ENCODE measurements at places on chromosomes 5 and 9.

DNA sequence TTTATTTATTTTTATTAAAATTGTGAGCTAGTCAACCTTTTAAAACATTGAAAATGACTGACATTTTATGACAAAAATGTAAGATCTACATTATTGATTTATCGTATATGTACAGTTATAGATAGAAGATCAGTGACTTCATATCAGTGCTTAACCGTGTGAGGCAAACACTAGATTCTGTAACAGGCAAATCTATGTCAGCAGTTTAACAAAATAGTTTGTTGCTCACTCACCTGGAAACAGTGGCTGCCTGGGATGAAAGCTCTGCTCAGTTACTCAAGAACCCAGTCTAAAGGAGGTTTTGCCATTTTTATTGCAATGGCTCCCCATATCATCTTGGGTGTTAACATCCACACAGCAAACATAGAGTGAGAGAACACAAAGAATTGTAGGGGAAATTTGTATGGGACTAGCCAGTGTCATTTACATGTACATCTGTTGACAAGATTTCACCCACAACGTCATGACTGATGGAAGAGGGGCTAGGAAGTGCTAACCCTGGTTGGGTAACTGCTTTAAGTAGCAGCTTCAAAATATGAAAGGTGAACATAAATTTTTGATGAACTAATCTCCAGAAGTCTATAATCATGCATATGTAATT is 49.0 kb downstream of the SGCD start:
- DNase-seq: no peak

DNA sequence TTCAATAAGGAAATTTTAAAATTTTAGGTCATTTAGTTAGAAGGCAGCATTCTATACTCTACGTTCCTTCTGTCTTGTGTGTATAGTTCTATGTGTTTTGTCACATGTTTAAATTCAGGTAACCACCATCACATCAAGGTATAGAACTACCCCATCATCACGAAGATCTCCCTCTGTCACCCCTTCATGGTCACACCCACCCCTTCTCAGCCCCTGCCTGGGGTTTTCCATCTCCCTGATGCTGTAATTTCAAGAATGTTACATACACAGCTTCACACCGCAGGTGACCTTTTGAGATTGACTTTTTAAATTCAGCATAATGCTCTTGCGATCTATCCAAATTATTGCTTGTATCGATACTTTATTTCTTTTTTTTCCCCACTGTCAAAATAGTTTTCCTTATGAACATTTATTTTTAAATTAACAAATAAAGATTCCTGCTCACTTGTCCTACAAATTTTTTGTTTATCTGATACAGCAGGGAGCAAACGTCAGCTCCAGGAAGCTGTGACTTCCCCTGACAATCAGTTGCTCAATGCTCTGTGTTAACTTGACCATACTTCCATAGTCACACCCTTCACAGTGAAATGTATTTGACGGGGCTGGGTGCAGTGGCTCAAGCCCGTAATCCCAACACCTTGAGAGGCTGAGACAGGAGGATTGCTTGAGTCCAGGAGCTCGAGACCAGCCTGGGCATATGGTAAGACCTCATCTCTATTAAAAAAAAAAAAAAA is 10.2 kb downstream of the BTNL8 start:
- no peak for DNase-seq

DNA sequence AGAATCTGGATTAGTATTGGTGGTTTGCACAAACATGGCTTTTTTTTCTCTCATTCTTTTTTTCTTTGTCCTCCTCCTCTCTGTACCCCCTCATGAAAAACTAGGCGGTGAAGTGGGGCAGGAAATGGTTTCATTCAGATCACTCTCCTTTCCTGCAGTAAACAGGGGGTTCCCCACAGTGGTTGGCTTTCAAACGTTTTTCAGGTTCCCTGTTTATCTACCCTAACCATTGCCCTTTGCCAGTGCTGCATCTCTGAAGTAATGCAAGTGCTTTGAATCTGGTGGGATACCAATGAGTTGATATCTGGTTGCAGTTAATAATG is 29.8 kb downstream of the NR4A3 start:
- DNase-seq: no peak

GRCh38 chr9:127523312-127523851 is 72.1 kb downstream of the LRSAM1 start:
- no peak for DNase-seq

DNA sequence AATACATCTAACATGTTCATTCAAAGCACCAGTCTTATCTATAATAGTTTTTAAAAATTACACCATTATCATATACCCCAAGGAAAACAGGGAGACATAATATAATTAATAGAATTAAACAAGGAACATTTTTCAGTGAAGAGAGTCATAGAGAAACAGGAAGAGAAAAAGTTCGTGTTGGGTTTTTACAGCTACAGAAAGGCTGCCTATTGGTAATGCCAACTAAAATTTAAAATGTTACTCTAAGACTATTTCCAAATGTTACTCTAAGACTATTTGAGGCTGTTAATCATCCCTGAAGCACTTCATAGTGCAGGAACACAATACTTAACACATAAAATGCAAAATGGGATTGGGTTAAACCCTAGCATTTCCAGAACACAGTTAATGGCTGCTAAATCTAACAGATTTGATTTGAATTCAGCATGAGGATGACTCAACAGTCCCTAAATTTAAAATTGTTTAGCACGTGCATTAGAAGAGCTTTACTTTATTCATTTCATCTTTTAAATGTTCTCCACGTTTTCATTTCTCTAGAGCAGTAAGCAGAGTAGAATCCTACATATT is 54.5 kb downstream of the OXCT1 start:
- no peak for DNase-seq

- DNase-seq: no peak
Measured at GRCh38 chr5:11792621-11793020, 111.6 kb downstream of the CTNND2 start.

Measured in activated T-helper 1 cell treated with Interleukin-2 at 50 U/mL for 16 hours (primary cell).